Lung (tissue), 17 donors: ENCODE measurements at places on chromosomes 1 and 21.

DNA sequence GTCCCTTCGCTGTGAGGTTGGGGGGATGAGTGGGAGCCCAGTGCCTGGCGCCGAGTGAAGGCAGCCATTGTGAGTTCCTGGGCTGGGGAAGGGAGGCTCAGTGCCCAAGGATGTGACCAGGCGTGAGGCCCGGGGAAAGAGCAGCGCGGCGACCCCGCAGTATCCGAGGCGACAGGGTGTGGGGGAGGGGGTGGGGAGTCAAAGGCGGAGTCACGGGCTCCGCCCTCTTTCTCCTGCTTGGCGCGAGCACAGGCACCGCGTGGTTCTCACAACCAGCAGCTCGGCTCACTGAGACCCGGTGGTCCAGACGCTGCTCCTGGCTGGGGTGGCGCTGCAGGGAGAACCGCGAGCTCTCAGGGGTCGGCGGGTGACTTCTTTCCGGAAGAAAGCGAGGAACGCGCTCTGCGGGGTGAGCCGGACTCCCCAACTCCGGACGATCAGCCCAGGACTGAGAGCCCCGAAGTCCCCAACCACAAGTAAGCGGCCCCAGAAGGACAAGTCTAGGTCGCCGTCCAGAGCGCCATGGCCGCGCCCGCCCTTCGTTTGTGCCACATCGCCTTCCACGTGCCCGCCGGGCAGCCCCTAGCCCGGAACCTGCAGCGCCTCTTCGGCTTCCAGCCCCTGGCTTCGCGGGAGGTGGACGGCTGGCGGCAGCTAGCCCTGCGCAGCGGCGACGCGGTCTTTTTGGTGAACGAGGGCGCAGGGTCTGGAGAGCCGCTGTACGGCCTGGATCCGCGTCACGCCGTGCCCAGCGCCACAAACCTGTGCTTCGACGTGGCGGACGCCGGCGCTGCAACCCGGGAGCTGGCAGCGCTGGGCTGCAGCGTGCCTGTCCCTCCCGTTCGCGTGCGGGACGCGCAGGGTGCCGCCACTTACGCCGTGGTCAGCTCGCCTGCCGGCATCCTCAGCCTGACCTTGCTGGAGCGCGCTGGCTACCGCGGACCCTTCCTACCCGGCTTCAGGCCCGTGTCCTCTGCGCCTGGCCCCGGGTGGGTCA lies at the start of gene HPDL:
HPDL (plus strand) TSS at position 269 of the 997 bp plus-strand sequence; CDS start at position 523, 254 bp downstream.
- H3K27me3 ChIP-seq = no peaks in the 10 kb centered on the region
- H3K4me1 ChIP-seq = no peaks in the 10 kb centered on the region
- DNase-seq = peak; percentile 92
- no peak within 1 kb of the TSS for H3K27ac ChIP-seq

GRCh38 chr1:100774370-100774769 lies 54.8 kb downstream of the VCAM1 start:
- H3K36me3 ChIP-seq = no peaks in the 10 kb centered on the region
- no peak overlapping the region for H3K4me3 ChIP-seq
- H3K27me3 ChIP-seq = no peaks in the 10 kb centered on the region
- H3K4me1 ChIP-seq = no peaks in the 10 kb centered on the region
- no peak for DNase-seq

DNA sequence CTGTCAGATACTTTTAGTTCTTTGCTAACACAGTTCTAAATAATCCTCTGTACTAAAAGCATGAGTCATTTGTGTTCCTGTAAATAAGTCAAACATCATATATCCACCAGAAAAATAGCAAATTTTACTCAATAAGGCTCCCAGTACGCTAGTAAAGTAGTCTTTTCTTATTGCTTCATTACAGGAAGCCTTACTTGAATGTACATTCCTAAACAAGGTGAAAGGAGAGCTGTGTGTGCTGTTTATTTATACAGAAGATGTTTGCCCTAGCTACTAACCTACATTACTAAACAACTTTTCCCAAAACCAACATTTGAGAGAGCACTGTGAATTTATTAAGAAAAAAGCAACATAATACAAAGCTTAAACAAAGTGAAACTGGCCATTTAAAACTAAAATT lies 52.0 kb downstream of the ZNHIT6 start:
- no peaks in the 10 kb centered on the region for H3K27me3 ChIP-seq
- peaks cover 13% of the 10 kb centered on the region for H3K36me3 ChIP-seq
- no peak overlapping the region for H3K4me3 ChIP-seq
- no peak overlapping the region for H3K27ac ChIP-seq
- DNase-seq = no peak

- no peaks in the 10 kb centered on the region for H3K27me3 ChIP-seq
- DNase-seq = no peak
- H3K4me1 ChIP-seq = no peaks in the 10 kb centered on the region
- H3K36me3 ChIP-seq = no peaks in the 10 kb centered on the region
- H3K27ac ChIP-seq = no peak overlapping the region
Observed at GRCh38 chr1:226779561-226779960, 40.5 kb upstream of the ITPKB start.

- no peaks in the 10 kb centered on the region for H3K36me3 ChIP-seq
- DNase-seq = peak; percentile 41
- peaks cover 59% of the 10 kb centered on the region for H3K27me3 ChIP-seq
- H3K4me3 ChIP-seq = no peak overlapping the region
- H3K27ac ChIP-seq = no peak overlapping the region
Observed at GRCh38 chr1:18293291-18293690, 185.7 kb downstream of the IGSF21 start.

GRCh38 chr21:21151231-21151630 lies 153.0 kb downstream of the NCAM2 start:
- H3K4me1 ChIP-seq = no peaks in the 10 kb centered on the region
- no peak overlapping the region for H3K4me3 ChIP-seq
- H3K27me3 ChIP-seq = no peaks in the 10 kb centered on the region
- H3K36me3 ChIP-seq = no peaks in the 10 kb centered on the region
- no peak overlapping the region for H3K27ac ChIP-seq
